ENCODE measurements at places on chromosomes 1 and 21.

DNA sequence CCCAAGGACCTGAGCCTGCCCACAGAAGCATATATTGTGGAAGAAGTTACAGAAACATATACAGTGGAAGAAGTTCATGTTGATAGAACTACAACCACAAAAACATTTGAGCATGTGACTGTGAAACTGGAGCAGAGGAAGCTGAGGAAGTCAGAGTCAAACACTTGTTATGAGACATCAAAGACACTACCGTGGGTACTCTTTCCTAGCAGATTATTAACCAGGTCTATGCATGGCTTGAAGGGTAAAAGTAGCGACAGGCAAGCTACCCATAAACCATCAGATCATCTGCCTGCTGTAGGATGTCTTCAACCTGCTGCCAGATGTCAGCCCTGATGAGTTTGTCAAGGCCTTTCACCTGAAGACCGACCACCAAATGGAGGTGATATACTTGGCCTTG is 35.8 kb downstream of the IVNS1ABP start:
- no peak for DNase-seq

DNA sequence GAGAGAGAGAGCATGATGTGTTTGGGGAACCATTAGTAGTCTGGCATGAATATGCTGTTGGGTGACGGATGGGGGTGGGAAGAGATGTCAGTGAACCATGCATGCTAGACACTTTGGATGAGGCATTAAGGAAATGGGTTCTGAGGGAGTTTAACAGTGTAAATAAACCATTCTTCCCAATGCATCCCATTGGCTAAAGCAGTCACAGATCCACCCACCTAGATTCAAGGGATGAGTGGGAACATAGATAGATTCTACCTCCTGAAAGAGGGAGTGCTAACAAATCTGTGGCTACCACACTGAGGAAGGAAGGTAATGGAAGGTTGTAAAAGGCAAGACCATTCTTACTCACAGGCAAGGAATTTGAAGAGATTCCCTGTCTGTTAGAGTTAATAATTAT is 129.8 kb upstream of the CACNA1E start:
- no peak for DNase-seq

GRCh38 chr1:32392325-32392724 is 1.9 kb downstream of the BSDC1 start:
- DNase-seq, result no peak

- no peak for DNase-seq
These were observed 55.2 kb upstream of the ARTN start for GRCh38 chr1:43878440-43878839.

DNA sequence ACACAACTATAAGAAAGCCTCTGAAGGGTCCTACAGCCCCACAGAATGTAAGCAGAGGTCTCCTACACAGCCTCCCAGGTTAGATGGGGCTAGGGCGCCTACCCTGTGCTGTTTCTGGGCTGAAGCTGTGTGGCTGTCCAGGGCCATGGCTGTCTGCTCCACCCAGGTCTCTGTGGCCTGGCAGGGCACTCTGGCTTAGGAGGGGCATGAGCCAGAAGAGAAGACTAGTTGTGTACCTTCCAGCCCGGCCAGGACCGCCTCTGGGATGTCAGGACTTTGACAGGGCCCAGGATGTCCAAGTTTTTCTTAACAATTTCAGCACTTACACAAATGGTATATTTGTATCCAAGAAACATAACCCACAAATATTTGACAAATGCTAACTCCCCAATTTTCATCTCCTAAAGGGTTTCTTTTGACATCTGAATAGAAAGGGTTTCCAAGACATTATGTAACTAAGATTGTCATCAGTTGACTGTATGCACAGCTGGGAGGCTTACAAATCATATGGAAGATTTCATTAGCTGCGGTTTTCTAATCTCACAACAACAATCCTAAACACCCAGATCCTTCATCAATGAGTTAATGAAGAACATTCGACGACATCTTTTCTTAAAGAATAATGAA is 80.5 kb downstream of the HSF2BP start:
- no peak for DNase-seq

DNA sequence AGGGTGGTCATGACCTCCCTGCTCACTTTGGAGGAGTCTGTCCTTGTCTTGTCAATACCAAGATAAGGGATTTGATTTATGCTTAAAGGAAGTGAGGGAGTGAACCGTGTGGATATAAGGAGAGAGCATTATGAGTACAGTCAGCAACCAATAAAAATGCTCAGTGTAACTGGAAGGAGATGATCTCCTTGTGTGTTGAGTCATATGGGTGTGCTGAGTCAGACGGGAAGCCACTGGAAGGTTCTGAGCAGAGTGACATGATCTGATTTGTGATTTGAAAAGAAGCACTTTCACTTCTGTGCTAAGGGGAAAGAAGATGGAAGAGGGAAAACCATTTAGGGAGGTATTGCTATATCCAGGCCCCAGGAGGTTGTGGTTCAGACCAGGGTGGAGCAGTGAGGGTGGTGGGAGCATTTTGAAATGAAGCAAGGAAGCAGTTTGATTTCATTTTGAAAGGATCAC is 2.5 kb upstream of the BCL10 start:
- peak; percentile 61 for DNase-seq

DNA sequence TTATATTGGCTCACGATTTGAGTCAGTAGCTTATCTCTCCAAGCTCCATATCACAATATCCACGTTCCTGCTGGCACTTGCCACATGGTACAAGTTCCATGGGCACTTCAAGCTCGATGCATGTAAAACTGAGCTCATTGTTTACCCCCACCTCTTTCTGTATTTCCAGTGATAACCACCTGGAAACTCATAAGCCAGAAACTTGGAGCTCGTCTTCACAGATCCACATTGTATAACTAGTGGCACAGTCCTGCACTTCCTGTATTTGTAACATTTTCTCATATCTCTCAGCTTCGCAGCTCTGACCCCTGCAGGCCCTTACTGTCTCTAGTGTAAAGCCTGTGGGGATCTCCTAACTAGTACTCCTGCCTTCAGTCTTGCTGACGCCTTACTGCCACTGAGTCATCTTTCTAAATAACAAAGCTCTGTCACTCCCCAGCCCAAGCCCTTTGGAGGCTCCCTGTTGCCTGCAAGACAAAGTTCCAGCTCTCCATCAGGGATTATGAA is 6.5 kb upstream of the C2CD4D start:
- DNase-seq, result no peak

DNA sequence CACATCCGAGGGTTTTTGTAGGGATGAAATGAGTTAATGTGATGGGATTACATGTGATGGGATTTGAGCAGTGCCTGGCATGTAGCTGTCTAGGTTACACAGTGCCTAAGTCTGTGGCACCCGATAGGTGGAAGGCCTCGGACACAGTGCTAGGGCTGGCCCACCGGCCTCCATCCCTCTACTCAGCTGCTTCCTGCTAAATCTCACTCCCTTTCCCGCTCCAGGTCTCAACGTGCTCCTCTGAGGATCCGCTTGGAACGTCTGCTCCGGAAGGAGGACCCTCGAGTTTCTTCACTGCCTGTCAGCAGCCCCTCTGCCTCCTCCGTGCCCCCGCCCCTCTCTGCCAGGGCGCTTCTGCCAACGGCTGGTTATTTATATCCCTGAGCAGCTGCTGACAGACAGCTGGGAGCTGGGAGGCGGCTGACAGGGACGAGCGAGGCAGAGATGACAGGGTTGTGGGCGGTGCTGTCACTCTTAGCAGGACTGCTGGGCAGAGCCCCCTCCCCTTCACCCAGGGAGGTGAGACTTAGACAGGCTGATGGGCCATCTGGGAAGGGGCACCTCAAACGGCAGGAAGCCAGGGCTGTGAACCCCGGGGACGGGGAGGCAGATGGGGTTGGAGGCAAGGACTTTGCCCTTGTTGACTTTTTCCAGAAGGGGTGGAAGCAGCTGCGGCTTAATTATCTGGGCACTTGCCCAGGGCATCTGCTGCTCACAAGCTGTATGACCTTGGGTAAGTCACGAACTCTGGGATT is 26.6 kb upstream of the LRRN2 start:
- DNase-seq, result no peak

- DNase-seq, result no peak
These were observed 74.6 kb upstream of the PDC start for GRCh38 chr1:186535388-186536133.

DNA sequence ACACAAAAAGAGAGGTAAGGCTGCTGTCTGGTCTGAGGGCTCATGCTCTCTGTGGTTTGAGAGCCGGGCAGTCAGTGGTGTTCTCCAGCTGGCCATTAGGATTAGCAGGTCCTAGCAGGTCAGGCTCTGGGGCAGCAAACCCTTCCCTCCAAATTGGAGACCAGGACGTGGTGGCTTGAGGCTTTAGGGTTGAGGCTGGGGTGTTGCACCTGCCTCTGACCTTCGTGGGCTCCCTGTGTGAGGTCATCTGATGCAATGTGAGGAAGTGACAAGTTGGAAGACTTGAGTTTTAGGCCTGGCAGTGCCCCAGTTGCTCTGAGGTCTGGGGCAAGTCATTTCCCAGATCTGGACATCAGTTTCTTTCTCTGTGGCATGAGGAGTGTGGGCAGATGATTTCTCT is 24.4 kb downstream of the SZRD1 start:
- no peak for DNase-seq

DNA sequence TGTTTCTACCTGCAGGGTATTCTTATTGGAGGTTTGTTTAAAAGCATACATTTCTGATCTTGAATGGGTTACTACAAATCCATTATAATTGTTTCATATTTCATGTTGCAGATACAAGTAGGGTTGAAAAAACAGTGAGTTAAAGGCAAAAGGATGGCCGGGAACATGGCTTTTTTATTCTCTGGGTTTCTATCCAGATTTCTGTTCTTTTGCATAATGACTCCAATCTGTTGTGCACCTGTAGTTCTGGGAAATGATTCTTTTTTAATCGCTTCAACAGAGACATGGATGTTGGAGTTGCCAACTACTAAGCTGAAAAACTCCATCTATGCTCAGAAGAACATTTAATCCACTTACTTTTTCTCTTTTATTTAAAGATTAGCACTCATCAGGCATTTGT is 2.7 kb upstream of the ADAMTS1 start:
- no peak for DNase-seq

DNA sequence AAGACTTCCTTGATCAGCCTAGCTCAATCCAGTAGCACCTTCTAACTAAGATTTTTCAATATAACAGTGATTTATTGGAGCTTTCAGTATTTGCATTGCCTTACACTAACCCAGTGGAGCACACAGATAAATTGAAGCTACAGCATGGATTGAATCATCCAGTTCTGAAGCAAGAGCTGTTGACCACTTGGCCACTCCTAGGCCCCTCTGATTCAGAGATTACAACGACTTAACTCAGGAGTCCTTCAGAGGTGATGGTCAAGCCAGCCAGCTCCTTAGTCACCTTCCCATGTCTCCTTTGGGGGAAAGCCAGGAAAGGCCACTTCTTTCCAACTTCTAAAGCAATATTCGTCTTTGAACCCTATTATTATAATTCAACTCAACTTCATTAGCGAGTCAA is 151.8 kb downstream of the TENT5C start:
- no peak for DNase-seq

DNA sequence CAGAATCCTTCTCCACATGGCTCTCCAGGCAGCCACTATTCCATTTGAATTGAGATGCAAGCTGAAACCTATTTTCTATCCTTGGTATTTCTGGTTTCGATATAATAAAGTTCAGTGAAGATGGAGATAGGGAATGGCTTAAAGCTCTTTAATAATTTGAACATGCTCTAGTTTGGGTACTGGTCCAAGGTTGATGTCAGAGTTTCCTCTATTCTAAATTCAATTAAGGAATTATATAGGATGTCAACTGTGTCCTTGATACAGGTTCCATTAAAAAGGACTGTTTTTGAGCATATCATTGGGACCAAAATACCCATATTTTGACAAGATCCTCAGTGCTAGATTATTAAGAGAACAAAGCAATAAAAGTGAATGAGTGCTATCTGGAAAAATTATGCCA is 245.3 kb downstream of the SPATA17 start:
- DNase-seq, result no peak

- DNase-seq, result no peak
These were observed 15.7 kb downstream of the DIP2A start for GRCh38 chr21:46474382-46474781.

- DNase-seq, result no peak
These were observed 19.7 kb upstream of the ATP1B1 start for GRCh38 chr1:169086603-169087455.

- DNase-seq, result no peak
These were observed 66.3 kb upstream of the PRDX6 start for GRCh38 chr1:173410794-173411236.

- DNase-seq, result no peak
These were observed 76.9 kb upstream of the TNFSF18 start for GRCh38 chr1:173127369-173128307.

GRCh38 chr1:77739235-77739634 is 20.4 kb downstream of the USP33 start:
- DNase-seq, result no peak

- DNase-seq, result no peak
These were observed 27.0 kb downstream of the VCAM1 start for GRCh38 chr1:100746542-100746932.

DNA sequence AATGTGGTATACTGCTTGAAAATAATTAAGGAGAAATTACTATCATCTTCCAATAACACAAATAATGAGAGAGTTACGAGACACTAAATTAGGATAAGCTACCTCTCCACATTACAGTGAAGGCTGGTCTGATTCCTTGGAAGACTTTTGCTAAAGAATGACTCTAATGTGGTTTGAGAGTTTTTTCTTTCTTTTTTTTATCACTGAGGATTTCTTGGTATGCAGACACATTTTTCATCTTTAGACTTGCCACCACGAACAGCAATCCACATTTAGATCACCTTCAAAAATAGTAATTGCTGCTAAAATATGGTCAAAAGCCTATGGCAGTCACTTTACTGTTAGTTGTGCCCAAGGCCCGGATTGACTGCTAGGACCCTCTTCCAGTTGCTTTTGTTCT is 16.6 kb upstream of the TMEM35B start:
- DNase-seq, result no peak

- no peak for DNase-seq
These were observed 88.5 kb downstream of the PLPPR4 start for GRCh38 chr1:99352821-99353220.

DNA sequence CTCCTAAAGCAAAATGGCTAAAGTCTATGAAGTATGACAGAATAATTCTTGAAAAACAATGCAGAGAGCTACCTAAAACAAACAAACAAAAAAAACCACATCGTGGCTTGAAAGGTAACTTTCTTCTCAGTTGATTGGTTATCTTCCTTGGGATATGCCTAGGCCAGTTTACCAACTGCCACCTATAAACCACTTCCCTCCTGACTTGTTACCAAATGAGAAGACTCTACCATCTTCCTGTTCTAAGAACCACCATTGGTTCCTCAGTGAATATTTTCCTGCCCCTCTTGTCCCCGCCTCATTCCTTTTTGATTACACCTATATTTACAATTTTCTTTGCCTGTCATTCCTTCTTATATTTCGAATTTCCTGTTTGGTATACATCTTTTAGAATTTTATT is 336.6 kb downstream of the SIPA1L2 start:
- no peak for DNase-seq

DNA sequence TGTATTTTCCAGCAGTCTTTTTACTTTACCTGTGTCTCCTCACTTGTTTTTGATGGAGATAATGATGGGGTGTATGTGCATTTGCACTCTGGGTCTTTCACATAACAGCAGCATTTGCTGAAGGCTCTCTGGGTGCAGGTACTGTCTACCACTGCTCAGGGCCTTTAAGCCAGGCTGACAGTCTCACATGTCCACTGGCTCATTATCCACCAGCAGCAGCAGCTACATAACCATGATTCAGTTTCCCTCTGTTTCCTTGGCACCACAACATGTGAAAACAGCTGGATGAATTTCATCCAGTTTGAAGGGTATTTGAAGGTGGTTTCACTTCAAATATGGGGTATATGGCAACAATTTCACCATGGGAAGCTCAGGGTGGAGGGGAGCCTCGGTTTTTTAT is 41.2 kb upstream of the ROR1 start:
- no peak for DNase-seq
